ENCODE measurements at places on chromosomes 4 and X.

GRCh38 chr4:2855584-2855983 is 11.9 kb downstream of the ADD1 start:
- no peak for DNase-seq

GRCh38 chrX:109845996-109846395 is 112.9 kb upstream of the ACSL4 start:
- DNase-seq, result no peak

DNA sequence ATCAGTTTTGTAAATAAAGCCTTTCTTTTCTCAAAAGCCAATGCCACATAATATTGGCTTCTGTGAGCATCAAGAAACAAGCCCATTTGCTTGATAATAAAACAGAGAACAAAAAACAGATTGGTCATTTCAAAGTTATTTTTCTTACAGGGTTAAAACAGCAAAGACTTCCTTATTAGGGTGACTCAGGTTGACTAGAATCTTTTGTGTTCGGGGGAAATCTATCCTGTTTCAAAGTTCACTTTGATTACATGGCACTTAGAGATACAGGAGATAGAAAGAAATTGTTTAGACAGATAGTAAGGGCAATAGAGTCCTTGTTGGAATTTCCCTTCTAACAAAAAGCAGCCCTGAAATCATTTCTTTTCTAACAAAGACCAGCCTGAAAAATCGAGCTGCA is 170.0 kb upstream of the GLRA2 start:
- DNase-seq, result no peak

DNA sequence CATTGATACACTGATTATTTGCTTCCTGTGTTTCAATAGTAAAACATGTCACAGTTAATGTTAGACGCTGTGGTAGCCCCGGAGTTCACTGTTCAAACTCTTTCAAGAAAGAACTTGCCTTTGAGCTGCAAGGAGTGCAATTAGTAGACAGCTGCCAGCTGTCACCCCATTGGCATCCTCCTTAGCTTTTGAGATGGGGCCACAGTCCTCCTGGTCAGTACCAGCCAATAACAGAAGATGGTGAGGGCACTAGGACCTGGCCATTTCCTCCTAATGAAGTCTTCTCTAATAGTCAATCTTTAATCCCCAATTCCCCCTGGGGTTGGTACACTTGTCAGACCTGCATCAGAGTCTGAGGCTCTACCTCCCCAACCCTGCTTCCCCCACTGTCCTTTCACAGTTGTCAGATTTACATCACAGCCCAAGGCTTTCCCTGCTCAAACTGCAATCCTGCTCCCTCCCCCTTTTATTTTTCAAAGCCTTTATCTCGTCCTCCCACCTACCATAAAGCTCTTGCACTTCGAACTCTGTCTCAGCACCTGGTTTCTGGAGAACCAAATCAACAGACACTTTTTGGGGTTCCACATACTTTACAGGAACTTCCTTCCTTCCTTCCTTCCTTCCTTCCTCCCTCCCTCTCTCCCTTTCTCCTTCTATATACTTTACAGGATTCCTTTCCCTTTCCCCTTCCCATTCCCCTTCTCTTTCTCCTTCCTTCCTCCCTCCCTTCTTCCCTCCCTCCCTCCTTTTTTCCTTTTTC is 182.0 kb downstream of the RASL11B start:
- DNase-seq, result no peak

DNA sequence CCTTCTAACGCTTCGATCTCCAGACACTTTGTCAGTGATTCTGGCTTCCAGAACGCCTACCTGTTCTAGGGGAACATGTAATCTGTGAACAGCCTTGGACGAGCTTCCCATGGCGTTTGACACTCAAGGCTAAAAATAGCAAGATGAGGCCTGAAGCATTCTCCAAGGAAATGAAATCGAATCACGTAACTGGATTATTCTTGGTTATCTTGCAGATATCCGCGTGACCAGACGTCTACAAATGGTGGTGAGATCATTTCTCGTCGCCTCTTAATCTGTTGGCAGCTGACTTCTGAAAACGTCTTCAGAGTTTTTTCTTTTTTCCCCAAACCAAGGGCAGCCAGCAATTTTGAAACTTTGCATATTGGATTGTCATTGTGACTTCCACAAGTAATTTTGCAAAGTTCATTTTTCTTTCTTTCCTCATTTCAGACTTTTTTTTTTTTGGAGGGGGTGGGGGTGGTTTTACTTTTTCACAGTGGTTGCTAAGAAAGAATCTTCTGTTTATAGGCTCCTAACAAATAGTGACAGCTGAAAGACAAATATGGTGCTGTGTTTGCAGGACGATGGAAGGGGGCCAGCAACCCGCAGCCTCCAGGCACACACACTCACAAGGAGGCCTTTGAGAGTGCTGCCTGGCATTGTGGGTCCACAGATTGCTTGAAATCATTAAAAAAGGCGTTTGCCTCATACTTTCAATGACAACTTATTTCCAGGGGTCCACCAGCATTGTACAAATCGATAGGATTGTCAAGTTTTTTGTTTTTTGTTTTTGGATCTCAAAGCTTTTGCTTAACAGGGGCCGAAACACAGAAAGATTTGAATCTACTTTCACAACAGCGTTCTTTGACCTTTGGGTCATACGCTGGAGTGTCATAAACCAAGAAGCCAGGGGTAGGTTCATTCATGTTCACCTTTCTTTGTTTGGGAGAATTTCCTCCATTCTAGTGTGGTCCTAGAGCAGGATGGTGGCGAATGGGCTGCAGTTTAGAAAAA is 32.4 kb upstream of the PDLIM3 start:
- no peak for DNase-seq

- DNase-seq, result no peak
Measured at GRCh38 chrX:132181364-132181763, 37.9 kb downstream of the RAP2C start.

GRCh38 chrX:155334486-155335336 is at the start of gene CLIC2:
TSS of gene CLIC2 (minus strand) at chrX:155334614. CDS start at chrX:155334427, 187 bp downstream.
- no peak for DNase-seq

- no peak for DNase-seq
Measured at GRCh38 chrX:40278340-40279090, 180.8 kb upstream of the BCOR start.

- no peak for DNase-seq
Measured at GRCh38 chr4:168825975-168826374, 184.1 kb downstream of the CBR4 start.

- DNase-seq, result no peak
Measured at GRCh38 chr4:80112236-80112635, 39.2 kb upstream of the ANTXR2 start.

DNA sequence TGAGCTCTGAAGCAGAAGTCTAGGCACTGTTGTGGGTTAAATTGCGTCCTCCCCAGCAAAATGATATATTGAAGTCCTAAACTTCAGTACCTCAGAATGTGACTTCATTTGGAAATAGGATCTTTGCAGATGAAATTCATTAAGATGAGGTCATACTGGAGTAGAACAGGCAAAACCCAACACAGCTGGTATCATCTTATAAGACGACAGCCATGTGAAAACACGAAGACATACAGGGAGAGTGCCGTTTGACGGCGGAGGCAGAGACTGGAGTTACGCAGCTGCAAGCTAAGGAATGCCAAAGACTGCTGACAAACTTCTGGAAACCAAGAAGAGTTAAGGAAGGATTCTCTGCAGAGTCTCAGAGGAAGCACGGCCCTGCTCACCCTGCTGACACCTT is 241.5 kb downstream of the MAML3 start:
- DNase-seq, result no peak

DNA sequence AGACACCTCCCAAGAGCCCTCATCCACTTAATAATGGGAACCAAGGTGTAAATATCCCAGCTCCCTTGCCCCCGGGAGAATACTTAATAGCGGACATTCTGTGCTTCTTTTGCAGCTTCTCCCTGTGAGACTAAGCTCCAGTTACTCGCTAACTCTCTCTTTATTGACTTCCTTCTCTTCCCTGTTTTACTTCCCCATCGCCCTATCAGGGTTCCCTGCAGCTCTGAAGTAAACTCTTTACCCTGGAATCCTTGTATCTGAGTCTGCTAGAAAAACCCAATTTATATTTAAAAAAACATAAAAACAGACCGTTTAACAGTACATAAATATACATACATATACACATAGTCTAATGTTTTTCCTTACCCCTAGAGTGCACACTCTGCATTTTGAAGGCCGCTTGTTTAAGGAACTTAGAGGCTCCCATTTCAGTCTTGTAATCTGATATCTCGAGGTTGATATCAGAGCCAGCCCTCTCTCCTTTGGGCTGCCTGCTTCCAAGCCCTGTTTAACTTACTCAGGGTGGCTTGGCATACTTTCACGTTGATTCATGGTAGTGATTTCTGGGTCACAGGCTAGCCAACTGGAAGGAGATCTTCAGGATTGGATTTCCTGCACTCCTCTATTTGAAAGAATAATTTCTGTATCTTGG is 177.4 kb upstream of the SCML1 start:
- no peak for DNase-seq

- DNase-seq, result no peak
Measured at GRCh38 chrX:74922922-74923543, 2.2 kb downstream of the NEXMIF start.

GRCh38 chr4:99783940-99784339 is 32.7 kb upstream of the DAPP1 start:
- no peak for DNase-seq

DNA sequence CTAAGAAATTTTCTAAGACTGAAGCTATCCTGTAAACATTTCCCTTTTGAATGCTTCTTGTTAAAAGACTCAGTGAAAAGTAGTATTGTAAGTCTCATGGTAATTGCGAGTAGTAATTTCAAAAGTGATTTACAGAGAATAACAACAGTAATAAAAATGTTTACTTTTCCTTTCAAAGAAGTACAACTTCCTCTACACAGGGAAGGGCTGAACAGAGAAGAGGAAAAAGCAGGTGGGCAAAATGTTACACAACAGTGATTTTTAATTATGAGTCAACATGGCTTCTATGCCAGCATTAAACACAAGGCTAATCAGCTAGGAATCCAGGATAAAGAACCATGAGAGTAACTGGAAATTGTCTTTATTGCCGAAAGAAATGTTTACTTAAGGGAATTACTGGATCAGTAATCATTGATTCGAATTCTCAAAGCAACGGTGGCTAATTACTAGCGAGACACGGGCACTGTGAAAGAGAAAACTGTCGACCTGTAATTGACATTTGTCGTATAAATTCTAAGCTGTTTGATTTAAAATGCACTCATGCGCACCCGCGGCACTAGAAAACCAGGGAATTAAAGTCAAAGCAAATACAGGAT is 15.4 kb downstream of the UTP3 start:
- DNase-seq, result no peak

- DNase-seq, result peak; percentile 92
Measured at GRCh38 chrX:47129157-47129898, 15.2 kb downstream of the NDUFB11 start.

DNA sequence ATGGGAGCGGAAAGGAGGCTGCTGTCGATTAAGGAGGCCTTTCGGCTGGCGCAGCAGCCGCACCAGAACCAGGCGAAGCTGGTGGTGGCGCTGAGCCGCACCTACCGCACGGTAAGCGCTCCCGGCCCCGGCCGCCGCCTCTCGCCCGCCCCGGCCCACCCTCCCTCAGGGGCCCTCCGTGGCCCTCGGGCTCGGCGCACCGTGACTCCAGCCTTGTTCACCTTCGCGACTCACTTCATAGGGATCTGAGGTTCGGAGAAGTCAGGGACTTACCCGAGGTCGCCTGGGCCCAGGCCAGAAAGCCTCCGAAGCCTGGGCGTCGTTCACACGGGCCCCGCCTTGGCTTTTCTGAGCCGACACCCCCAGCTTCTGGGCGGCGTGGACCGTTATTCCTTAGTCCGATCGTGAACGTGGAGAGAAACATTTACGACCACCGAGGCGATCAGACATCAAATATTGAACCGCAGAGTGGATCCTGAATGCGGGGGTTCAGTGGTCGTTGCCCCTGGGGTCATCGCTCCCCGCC is 362 bp downstream of the NCAPG start:
- no peak for DNase-seq

- no peak for DNase-seq
Measured at GRCh38 chr4:79980448-79980847, 92.6 kb downstream of the ANTXR2 start.

GRCh38 chr4:107147873-107148272 is 111.8 kb upstream of the DKK2 start:
- DNase-seq, result no peak

DNA sequence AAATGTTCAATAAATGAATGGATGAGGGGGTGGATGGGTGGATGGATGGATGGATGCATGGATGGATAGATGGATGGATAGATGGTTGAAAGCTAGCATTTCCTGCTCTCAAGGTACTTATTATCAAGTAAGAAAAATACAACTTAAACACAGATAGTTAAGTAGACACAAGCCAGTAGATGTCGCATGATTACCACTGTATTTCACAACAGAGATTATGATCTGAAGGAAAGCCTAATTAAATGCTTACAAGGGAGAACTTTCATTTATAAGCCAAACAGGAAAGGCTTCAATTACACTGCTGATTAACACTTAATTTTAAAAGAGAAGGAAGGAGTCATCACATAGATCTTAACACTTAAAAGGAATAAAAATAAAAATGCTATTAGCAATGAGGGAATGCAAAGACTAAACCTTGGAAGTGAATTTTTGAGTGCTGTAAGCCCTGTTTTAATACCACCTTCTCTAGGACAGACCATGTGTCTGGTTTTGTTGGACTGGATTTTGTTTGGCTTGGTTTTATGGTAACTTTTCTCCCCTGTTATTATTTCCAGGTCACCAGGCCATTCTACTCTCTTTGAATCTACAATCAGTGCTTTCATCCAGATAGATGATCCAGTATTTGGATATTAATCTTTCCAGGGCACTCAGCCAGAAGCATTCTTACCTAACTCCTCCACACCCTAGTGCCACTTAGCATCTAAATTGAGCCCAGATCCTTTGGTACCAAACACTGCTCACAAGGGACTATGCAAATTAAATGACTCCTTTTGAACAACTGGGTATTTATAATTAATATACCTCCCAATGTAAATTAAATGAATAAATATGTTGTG is 75.5 kb upstream of the SLC39A8 start:
- DNase-seq, result no peak

DNA sequence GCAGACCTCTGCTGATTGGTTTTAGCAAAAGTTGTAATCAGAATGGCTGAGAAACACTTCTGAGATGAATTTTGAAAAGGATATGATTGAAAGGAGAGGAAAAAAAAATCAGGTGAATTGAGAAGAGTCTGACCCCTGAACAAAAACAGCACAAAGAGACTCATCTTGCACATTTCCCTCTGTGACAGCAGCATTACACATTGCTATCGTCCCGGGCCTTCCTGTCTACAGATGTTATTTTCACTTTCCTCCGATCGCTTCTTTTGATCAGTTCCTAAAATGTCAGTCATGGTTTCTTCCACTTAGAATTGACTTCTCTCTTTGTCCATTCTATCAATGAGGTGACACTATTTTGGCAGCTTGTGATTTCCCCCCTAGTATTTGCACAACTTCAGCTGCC is 262.6 kb downstream of the GPC3 start:
- DNase-seq, result no peak

GRCh38 chrX:151505796-151506195 is 57.7 kb upstream of the PASD1 start:
- DNase-seq, result no peak

DNA sequence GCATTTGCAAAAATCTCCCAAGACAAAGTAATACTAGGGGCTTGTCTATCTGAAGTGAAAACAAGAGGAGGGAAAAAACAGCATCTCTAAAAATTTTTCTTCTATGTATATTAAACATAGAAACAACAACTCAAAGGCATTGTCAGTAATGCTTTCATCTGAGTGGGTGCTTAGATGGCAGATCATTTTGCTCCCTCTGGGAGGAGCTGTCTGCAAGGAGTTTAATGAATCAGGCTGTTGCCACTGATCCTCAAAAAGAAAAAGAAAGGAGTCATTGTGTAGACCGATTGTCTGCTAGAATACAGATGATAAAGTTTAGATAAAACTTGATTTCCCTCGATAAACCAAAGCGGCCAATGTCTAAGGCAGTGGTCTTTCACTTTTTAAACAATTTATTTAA is 49.7 kb upstream of the KLHL8 start:
- no peak for DNase-seq

- no peak for DNase-seq
Measured at GRCh38 chrX:17021851-17022604, 75.6 kb downstream of the REPS2 start.

Data from liver (tissue), 10 donors.